T-cell (primary cell): ENCODE measurements at places on chromosomes 1 and 21.

GRCh38 chr1:29122682-29123052, 1.0 kb downstream of the TMEM200B start:
- no peak for DNase-seq

DNA sequence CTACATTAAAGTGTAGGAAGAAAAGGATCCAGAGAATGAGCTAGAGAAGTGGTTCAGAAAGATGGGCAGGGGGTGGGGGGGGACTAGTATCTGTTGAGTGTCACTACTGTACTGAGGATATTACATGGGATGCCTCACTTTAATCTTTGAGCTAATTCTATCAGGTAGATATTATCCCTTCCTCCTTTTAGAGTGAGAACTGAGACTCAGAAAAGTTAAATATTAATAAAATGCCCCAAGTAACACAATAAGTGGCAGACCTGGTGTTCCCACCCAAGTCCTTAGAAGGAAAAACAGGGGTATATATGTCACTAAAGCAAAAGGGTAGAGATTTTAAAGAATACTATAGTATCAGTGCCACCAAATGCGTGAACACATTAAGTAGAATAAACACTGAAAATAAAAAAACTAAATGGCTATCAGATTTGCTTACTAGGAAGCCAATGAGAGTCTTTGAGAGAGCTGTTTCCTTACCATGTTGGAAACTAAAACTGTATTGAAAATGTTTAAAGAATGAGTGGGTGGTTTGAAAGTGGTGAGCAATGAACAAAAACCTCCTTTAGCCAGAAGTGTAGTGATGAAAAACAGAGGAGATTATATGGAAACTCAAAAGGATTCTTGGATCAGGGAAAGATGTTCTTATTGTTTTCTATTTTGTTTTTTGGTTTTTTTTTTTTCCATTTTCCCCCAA, 230.8 kb downstream of the BARHL2 start:
- DNase-seq: no peak

GRCh38 chr1:23869051-23869450, 961 bp upstream of the FUCA1 start:
- no peak for DNase-seq

DNA sequence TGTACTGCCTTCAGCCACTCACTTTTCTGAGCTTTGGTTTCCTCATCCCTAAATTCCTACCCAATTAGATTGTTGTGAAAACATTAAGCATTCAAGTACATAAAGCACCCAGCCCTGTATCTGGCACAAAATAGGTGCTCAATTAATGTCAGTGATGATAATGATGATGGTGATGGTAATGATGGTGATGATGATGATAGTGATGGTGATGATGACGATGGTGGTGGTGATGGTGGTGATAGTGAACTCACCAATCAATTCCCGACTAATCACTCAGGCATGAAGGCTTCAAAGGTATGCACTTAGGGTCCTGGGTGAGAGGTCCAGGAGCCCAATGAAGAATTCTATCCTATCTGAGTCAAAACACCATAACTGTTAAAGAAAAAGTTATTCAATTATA, 383.5 kb downstream of the MATN1 start:
- no peak for DNase-seq

DNA sequence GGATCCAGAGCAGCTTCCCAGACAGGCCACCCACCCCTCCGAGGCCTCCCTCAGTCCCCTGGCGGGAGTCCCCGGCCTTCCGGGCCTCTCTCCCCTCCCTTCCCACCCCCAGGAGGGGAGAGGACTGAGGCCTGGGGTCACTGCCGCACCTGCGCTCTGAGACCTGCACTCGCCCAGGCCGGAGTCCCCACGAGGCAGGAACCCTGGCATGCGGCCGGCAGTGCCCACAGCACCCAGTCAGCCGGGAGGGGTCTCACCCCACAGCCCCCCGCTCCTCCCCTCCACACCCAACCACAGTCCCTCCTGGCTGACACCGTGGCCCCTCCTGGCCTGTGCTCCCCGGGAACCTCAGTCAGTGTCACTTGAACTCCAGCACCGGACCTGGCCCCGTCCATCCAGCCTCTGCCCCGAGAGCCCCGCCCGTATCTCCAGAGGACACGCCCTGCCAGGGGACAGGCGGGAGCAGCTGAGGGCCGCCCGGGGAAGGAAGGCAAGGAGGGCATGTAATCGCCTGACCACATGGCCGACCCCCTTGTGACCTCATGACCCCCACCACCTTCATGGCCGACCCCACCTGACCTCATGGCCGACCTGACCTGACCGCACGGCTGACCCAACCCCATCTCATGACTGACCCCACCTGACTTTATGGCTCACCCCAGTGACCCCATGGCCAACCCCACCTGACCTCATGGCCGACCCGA, 28.7 kb upstream of the TTLL10 start:
- DNase-seq: no peak

- peak; percentile 42 for DNase-seq
Observed at GRCh38 chr1:84301004-84301784, at the start of gene SAMD13. SAMD13 (plus strand) TSS chr1:84301708; CDS start chr1:84303235, 1,527 bp downstream.

DNA sequence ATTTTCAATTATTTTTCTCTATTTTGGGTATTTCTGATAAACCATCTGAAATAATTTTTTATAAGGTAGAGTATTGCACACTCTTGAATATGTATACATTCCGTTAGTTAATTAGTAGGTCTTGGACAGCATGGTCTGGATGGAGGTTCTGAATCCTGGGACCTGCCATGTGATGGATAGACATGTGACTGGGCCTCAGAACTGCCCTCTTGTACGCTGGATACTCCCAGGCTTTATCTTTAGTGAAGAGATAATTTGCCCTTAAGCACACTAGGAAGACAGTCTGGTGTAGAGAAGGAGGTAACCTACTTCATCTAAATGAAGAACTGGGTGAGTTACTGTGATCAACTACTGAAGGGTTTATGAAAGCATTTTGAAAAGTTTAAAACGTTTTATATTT, 48.9 kb downstream of the CNIH3 start:
- no peak for DNase-seq

DNA sequence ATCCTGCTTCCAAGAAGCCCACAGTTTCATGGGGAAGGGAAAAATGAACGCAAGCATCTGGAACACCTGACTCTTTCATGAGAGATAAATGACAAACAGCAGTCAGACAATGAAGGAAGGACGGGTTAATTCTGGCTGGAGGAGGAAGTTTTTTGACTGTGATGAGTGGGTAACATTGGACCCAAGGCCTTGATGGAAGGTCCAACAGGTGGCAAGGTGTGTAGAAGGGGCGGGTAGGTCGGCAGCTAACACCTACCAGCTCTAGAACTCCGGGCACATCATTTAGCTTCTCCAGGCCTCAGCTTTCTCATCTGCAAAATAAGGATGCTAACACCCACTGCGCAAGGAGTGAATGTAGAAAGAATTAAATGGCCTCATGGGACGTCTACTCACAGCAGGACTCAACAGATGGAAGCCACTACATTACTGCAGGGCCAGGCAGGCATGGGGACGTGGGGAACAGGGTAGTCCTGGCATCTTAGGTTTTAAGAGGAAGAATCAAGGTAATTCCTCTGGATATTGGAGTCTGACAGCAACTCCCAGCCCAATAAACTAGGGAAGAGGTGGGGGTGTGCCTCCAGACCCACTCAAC, 12.9 kb downstream of the GLIS1 start:
- no peak for DNase-seq

GRCh38 chr1:224921354-224921753, 8.1 kb upstream of the DNAH14 start:
- DNase-seq: no peak

DNA sequence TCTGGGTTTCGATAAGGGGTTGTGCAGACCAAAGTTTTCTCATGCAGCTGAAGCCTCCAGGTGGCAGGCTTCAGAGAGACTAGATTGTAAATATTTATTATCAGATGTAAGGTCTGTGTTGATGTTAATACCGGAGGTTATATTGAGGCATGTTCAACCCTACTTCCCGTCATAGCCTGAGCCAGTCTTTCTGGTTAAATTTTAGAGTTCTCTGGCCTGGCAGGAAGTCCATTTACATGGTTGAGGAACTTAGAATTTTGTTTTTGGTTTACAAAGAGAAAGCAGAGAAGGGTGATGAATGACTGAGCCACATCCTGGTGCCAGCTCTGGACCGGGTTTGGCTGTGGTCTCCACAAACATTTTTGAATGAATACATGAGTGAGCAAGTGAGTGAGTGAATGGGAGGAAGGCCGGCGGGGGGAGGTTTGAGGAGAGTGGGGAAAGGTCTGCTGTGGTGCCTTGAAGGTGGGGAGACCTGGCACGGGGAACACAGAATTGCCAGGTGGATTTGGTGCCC, 218.5 kb downstream of the DISC1 start:
- DNase-seq: no peak

- DNase-seq: no peak
Observed at GRCh38 chr1:63888984-63889383, 115.2 kb downstream of the ROR1 start.

- DNase-seq: no peak
Observed at GRCh38 chr1:183096894-183097293, 73.7 kb downstream of the LAMC1 start.

DNA sequence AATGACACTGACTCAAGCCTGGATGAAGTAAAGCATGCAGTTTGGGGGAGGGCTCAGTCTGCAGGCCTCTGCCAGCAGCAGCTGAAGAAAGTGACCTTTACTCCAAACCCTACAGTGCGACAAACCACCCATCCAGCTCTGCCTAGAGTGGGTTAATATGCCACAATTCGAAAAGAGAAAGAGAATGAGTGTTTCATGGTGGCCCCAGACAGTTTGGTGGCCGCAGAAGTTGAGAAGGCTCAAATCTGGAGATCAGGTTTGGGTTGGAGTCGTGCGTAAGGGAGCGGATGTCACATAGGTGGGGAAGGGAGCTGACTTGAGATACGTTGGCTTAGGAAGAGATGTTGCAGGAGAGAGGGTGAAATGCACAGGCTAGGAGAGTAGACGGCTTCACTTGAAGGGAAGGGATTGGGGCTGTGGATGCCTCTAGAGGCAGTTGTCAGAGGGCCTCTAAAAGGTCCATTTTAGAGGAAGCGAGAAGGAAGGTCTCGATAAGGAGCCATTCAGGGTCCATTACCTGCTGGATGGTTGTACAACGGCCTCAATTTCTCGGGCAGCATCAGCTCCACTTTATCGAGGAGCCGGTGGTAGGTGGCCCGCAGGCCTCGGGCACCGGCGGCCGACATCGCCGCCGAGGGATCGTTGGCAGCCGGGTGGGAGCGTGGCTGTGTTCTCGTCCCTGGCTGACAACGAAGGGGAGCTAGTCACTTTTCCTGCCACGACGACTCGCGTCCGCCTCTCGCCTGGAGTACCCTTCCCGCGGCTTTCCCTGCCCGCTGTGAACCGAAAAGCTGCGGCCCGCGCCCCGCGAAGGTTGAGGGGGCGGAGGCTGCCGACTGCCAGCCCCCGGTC, 1.0 kb upstream of the DCAF6 start:
- peak; percentile 29 for DNase-seq

- DNase-seq: no peak
Observed at GRCh38 chr1:246608616-246609376, 42.5 kb downstream of the CNST start.

GRCh38 chr1:23097316-23097715, 71.3 kb downstream of the LUZP1 start:
- DNase-seq: no peak

- no peak for DNase-seq
Observed at GRCh38 chr1:116131170-116131569, 20.0 kb downstream of the MAB21L3 start.

GRCh38 chr1:214476229-214476985, 75.0 kb downstream of the PTPN14 start:
- no peak for DNase-seq

- DNase-seq: no peak
Observed at GRCh38 chr21:33261635-33262034, 4.5 kb upstream of the IL10RB start.

- no peak for DNase-seq
Observed at GRCh38 chr1:28668956-28669723, 556 bp downstream of the GMEB1 start.

- no peak for DNase-seq
Observed at GRCh38 chr1:97137862-97138514, 416.4 kb downstream of the PTBP2 start.

DNA sequence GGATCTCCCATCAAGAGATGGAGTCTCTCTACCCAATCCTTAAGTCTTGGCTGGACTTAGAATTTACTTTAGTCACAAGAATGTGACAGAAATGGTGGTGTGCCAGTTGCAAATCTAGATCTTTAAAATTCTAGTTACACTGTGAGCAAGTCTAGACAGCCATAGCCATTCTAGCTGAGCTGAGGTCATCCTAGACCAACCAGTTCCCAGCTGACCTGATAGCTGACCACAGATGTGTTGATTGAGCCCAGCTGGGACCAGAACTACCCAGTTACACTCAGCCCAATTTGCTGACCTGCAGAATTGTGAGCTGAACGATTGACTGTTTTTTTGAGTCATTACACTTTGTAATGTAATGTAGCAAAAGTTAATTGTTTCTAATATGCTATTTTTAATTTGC, 251.8 kb downstream of the ADGRL2 start:
- DNase-seq: no peak

DNA sequence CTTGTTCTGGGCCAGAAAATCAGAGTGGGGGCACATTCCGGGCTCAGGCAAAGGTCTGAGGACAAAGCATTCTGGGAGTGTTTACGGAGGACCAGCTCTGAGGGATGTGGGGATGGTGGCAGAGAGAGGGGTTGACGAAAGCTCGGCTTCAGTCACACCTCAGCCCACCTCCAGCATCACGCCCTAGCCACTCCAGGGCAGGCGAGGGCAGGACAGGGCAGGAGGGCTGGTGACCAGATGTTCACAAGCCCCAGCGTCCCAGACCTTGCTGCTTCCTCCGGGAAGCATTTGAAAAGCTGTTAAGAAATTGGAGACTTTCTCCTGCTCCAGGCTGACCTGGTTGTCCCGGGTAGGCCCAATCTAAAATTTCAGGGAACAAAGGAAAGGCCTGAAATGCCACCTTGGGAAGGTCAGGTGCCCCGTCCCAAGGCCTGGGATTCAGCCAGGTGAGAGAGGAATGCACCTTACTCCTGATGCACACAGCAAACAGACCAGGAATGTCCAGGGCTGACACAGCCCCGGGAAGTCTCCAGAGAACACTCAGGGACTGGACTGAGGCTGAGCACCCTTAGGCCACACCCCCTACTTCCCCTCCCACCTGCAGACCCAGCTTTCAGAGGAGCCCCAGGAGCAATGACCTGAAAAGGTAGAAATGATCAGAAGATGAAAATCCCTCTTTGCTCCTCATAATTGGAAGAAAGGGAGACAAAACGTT, 71.9 kb upstream of the KLHDC7A start:
- no peak for DNase-seq

- no peak for DNase-seq
Observed at GRCh38 chr1:57079454-57080157, 113.8 kb upstream of the C8B start.

- no peak for DNase-seq
Observed at GRCh38 chr1:156693848-156694689, 11.3 kb downstream of the CRABP2 start.

GRCh38 chr1:6410248-6410893, 9.3 kb downstream of the HES2 start:
- DNase-seq: no peak

DNA sequence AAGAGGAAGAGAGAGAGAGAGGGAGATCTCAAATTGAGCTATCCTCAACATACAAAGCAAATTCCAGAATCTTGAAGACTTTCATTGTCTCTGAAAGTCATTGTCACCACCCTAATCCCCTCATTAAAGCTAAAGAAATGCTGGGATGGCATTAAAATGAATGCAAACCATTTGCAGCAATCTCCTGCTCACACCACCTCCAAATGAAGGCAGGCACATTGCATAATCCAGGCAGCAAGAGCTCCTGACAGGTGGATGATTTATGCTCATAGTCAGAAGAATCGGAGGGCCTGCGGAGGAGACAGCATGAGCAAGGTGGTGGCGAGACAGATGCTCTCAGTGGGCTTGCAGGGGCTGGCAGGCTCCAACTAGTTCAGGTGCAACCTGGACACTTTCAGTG, 90.2 kb downstream of the ESRRG start:
- no peak for DNase-seq

GRCh38 chr1:145942871-145943270, 14.9 kb downstream of the LIX1L start:
- DNase-seq: no peak
